ENCODE measurements at places on chromosomes 7 and 10.

DNA sequence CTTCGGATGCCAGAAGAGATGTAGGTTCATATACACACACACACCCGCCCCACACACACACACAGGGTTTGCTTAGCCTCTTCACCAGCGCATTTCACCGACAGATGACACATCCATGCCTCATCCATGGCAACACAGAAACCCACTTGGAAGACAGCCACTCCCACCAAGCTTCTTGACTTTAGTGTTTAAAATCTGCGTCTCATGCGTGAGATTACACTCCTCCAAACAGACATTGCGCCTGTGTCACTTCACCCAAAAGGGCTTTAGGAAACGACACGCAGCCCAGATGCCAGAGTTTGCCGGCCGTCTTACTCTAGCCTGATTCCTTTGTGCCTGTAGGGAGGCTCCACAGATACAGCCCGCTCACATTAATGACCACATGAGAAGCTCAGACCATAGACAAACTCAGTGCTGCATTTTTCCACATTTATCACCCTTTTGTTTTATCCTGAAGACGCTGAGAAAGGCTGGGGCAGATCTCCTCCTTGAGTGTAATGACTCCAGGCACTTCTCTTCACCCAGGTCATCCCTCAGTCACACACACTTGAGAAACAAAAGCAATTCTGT lies 73.8 kb downstream of the DIP2C start:
- no peak for DNase-seq

DNA sequence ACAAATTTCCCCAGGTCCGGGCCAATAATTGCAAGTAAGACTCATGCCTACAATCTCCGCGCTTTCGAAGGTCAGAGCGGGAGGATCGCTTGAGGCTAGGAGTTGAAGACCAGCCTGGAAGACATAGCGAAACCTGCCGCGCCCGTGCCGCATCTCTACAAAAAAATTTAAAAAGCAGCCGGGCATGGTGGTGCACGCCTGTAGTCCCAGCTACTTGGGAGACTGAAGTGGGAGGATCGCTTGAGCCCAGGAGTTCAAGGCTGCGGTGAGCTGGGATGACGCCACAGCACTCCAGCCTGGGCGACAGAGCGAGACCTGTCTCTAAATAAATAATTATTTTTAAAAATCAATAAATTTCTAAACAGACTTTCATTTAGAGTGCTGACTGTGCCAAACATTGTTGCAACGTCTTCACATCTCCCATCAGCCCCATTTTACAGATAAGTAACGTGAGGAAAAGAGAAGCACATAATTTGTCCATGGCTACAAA lies 494 bp upstream of the CFAP43 start:
- no peak for DNase-seq

- no peak for DNase-seq
Measured at GRCh38 chr7:27362026-27362425, 119.4 kb downstream of the EVX1 start.

DNA sequence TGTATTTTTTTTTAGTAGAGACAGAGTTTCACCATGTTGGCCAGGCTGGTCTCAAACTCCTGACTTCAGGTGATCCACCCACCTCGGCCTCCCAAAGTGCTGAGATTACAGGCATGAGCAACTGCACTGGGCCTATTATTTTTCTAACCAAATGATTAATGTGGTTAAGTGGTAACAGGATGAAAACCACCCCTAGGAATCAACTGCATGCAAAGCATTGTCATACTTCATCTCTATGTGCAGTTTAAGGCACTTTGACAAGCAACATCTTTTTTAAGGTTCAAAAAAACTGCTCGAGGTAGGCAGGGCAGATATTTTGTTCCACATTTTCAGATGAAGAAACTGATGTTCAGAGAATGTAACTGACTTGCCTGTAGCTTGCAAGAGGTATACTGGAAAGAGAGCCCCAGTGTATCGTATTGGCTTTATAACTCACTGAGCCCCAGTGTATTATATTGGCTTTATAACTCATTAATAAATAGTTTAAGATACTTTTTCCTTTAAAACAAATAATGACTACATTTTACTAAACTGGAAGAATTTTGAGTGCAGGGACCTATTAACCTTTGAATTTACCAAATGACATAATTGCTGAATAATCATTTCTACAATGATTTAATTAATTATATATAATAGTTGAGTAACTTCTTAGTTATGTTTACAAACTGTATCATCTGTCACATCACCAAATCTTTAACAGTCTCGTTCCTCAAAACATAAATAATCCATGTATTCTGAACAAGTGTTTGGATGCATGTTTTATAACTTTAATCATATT lies 38.1 kb downstream of the RTKN2 start:
- no peak for DNase-seq

DNA sequence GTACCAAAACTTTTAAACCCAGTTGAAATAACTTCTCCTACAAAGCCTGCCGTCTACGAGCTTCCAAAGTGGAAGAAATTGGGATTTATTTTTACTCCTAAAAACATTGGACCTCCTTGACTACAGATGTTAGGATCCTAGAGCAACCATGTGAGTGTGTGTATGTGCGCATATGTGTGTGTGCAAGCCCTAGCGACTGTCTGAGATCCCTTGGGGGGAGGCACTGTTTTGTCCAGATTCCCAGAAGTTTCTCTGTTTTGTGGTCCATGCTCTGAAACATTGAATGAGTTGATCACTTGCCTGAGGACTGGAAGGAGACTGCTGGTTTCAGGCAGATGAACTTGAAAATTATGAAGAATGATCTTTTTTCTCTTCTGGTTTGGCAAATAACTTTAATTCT lies 312.3 kb upstream of the ZNF32 start:
- DNase-seq = no peak

DNA sequence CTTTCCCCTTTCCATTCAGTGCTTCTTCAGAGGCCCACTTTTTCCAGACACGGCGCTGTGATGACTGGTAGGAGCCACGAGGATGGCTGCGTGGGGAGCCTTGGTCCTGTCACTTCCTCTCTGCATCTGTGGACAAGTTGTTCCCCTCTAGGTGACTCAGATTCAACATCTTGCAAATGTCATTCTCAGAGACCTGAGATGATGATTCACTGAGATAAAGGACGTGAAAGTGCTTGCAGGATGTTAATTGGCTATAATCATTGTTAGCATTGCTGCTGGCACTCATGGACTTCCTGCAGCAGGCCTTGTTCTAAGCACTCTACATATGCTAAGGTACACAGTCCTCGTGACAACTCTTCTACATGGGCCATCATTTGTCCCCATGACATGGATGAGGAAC lies 489.8 kb upstream of the ZMIZ1 start:
- peak; percentile 53 for DNase-seq

DNA sequence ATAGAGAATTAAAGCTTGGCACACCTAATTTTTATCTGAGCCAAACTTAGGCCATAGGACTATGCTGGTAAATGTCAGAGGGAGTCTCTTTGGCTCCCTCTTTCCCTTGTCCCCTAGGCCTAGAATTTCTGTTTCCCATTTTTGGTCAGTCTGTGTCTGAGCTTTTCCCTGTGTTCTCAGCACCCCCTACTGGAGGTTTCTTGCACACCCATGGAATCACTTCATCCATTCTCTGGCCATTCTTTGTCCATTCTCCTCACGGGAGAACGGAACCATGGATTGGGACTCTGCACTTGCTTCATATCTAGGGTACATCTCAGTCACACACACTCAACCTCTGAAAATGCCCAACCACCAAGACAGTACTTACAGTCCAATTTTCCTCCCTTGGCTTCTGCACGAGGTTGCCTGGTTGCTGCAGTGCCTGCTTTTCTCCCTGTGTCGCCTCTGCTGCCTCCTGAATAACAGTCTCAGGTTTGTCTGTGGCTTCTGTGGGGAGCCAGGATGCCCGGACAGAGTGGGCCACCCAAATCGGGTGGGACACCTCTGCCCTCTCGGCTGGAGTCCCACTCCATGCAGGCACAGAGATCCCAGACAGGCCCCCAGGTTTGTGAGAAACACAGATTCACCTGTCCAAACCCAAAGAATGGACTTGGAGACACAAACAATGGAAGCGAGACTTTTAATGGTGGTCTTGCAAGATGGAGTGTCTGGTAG lies 35.1 kb upstream of the DNAH11 start:
- DNase-seq = peak; percentile 63

DNA sequence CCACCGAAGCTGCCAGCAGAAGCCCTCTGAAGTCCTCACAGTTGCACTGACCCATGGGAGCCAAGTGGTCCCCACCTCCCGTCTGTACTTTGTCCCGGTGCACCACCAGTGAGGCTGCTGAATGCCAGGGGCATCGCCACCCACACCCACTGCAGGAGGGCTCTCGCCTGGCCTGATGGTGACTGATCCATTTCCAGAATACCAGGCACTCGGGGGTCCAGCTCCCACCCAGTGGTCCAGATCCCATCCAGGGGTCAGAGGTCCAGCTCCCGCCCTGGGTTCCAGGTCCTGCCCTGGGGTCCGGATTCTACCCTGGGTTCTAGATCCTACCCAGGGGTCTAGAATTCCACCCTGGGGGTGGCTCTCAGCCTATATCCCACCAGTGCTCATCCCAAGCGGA lies 9.1 kb upstream of the JAKMIP3 start:
- no peak for DNase-seq

- no peak for DNase-seq
Measured at GRCh38 chr10:102673236-102673818, 29.0 kb downstream of the TRIM8 start.

DNA sequence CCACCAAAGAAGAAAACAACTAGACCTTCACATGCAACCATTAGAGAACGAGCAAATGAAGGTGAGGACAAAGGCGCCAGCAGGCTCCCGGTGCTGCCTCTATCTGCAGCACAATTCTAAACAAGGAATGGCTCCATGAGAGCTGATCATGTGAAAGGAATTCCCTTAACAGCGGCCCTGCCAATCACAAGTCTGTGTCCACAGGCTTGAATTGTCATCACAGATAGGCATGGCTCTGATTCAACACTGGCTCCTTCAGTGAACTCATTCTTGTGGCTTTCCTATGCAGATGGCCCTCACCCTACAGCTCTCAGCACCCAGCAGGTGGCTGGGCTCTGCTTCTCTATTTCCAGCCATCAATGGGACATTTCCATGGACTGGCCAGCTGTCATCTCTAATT lies 36.2 kb downstream of the LAMB1 start:
- no peak for DNase-seq

DNA sequence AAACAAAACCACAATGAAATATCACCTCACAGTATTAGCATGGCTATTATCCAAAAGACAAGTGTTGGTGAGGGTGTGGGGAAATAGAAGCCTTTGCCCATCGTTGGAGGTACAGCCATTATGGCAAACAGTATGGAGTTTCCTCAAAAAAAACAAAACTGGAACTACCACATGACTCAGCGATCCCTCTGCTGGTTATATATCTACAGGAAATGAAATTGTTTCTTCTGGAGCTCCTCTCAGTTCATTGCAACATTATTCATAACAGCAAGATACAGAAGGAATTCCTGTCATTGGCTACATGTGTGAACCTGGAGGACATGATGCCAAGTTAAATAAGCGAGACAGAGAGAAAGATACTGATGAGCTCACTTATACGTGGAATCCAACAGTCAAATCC lies 2.4 kb upstream of the UBE3C start:
- peak; percentile 86 for DNase-seq

- no peak for DNase-seq
Measured at GRCh38 chr7:4880218-4880617, 3.3 kb downstream of the RADIL start.

DNA sequence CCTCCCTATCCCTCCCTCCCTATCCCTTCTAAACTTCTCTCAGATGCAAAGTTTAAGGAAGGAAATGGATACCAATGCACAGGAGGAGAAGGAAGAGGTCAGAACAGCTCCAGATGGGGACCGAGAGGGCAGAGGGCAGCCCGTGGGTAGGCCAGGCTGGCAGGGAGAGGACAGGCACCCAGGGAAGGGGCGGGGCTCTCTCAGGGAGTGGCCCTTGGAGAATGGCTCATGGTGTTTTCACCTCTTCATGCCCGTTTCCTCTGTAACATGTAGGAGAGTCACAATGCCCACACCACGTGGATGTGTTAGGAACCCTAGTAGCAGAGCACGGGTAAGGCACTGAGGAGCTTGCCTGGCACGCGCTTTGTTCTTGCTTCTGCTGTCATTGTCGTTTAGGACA lies 264.5 kb downstream of the CELF2 start:
- no peak for DNase-seq

- DNase-seq = peak; percentile 96
Measured at GRCh38 chr7:75842836-75843446, 29.3 kb upstream of the CCL24 start.

- no peak for DNase-seq
Measured at GRCh38 chr10:99456931-99457288, 26.5 kb upstream of the GOT1 start.

GRCh38 chr10:120791316-120791715 lies 59.8 kb upstream of the WDR11 start:
- DNase-seq = no peak

DNA sequence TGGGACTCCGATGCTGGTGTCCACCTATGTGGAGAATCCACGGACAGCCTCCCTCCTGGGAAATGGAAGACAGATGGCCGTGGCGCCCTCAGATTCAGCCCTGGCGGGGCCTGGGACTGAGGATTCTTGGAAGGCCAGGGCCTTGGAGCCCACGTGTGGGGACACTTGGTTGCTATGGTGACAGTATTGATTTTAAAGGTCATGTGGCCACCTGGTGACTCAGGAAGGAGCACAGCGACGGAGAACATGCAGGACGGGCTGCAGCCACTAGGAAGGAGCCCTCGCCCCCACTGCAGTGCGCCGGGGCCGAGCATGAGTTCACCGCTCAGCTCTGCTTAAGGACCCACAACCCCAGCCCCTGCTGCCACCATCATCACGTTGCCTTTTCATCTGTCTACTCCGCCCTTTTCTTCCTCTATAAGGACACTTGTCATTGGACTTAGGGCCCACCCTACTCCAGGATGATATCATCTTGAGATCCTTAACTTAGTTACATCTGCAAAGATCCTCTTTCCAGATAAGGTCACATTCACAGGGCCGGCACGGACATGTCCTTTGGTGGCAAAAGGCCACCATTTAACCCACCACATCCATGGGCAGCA lies 3.7 kb upstream of the STK32C start:
- DNase-seq = no peak

DNA sequence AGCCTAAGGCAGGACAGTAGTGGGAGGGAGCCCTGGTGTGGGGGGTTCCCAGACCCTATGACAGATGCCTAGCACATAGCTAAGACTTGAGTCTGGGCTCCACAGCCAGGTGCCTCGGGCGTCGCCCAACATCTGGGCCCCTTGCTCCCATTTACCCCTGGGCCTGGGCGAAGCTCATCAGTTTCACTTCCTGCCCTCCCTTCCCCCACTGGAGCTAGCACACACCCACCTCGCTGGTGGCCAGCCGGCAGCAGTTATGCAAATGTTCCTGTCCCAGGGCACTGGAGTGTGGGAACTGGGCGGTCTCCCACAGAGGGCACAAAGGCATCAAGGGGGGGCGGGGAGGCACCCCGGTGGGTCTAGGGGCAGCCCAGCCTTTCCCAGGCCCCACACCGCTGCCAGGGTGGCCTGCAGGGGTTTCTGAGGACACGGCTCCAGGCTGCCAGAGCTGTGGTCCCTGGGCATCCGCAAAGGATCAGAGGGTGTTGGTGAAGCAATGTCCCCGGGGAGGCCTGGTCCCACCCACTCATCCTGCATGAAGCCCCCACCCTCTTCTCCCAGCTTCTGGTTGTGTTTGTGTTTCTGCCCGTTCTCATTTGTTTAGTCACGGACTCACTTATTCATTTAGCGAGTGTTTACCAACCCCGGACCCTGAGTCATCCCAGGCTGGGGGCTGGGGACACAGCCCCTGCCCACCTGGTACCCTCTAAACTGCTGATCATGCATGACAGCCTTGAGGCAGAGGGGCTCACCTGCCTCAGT lies 20.4 kb downstream of the SH2B2 start:
- peak; percentile 97 for DNase-seq
